Panc1 (cell line): ENCODE measurements at places on chromosomes 5 and 9.

DNA sequence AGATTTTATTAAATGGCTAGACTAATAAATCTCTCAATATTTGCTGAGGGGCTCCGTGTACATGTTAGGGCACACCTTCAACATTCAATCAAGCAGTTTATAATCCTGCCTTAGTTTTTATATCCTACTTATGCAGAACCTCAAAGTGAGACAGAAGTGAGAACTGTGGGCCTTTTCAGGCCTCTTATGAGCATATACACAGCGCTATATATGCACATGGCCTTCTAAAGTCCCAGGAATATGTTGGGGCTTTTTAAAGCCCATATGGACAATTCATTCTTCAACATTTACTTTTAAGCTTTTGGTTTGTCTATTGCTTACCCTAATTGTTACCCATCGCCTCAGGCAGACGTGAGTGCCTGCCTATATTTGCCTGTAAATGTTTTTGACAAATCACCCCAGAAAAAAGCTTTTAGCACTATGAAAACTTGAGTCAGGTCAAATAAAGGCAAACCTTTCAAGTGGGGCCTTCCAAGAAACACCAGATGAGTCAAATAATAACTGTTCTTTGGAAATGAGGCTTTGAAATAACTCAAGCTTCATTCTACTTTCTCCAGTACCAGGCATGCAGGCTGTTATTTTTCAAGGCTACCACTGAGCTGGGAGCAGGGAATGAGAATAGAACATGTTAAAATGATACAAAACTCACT is 58.2 kb downstream of the ESM1 start:
- DNase-seq = no peak
- H3K27ac ChIP-seq = no peak overlapping the region
- H3K36me3 ChIP-seq = no peaks in the 10 kb centered on the region
- H3K4me3 ChIP-seq = no peak overlapping the region

GRCh38 chr9:71822456-71822855 is 54.1 kb upstream of the CEMIP2 start:
- H3K27me3 ChIP-seq = no peaks in the 10 kb centered on the region
- no peak overlapping the region for H3K4me3 ChIP-seq
- DNase-seq = no peak
- no peaks in the 10 kb centered on the region for H3K36me3 ChIP-seq

DNA sequence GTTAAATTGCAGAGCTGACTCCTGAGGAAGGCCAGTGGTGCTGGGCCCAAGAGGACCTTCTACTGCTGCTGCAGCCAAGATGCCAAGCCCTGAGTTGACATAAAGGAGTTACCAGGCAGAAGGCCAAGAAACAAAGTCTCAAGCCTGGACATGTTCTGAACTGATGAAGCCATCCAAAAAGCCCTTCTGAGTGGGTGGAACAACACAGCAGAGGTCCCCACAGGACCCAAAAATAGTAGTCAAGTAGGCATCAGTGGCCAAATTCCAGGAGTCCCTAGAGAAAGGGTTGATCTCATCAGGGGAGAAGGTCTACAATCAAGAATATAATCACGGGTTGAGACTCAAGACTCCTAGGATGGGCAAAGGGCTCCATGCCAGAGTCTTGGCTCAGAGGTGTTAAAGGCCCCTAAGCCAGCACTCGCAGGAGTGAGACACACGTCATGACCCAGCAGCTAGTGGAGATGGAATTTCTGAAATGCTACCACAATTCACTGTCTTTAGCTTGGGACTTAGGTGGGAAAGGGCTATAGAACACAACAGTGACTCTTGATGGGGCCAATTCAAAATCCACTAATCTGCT is 119.7 kb downstream of the FANCC start:
- H3K36me3 ChIP-seq = no peaks in the 10 kb centered on the region
- H3K4me1 ChIP-seq = no peaks in the 10 kb centered on the region
- DNase-seq = no peak
- H3K27me3 ChIP-seq = no peaks in the 10 kb centered on the region
- H3K4me3 ChIP-seq = no peak overlapping the region
- no peak overlapping the region for H3K27ac ChIP-seq

DNA sequence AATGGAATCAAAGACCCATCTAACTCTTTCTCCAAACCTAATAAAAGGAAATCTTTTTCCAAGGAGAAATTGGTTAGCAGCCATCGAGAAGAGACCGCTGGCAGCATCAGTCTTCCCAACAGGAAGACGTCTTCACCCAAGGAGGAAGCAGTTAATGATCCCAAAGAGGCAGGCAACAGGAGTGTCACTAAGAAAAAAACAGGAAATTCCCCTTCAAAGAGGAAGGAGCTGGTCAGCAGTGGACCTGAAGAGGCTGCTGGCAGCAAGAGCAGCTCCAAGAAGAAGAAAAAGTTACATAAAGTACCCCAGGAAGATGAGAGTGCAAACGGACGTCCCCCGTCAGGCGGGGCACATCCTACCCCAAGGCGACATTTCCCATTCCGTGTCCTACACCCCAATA is 143.7 kb downstream of the ELAVL2 start:
- no peak overlapping the region for H3K4me3 ChIP-seq
- no peak for DNase-seq
- no peaks in the 10 kb centered on the region for H3K27me3 ChIP-seq
- no peak overlapping the region for H3K27ac ChIP-seq

DNA sequence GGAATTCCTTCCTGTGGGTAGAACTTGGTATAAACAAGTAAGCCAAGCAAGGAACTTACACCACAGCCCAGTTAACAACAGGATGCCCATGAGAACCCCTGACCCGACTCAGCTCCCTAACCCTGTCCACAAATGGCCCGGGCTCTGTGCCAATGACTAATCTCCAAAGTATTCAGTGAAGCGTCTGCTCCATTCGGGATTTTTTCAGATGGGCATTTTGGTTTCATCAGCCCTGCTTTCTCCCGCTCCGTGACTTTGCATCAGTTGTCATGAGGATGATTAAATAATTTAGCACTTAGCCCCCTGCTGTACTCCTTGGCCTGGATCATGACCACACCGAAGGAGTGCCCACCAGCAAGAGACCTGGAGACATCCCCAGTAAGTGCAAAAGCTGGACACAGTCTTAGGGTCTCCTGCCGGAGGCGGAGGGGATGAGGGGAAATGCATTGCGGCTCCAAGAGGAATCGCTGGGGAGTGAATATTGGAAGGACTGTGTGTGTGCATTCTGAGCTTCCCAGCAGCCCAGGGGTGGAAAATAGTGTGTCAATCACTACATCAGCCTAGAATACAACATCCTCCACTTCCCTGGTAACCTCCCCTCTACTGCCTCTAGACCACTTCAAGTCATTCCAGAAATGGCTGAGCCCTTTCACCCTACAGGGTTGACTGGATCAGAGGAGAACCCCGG is 41.4 kb upstream of the DNAH5 start:
- H3K4me3 ChIP-seq = peak overlapping the region; percentile 37
- H3K27ac ChIP-seq = peak overlapping the region; percentile 98
- H3K4me1 ChIP-seq = peaks cover 64% of the 10 kb centered on the region
- peak; percentile 84 for DNase-seq
- H3K36me3 ChIP-seq = no peaks in the 10 kb centered on the region
- no peaks in the 10 kb centered on the region for H3K27me3 ChIP-seq

GRCh38 chr9:34570376-34570775 is 19.1 kb downstream of the CNTFR start:
- no peaks in the 10 kb centered on the region for H3K4me1 ChIP-seq
- no peak for DNase-seq
- no peaks in the 10 kb centered on the region for H3K27me3 ChIP-seq
- no peak overlapping the region for H3K4me3 ChIP-seq
- H3K27ac ChIP-seq = no peak overlapping the region
- no peaks in the 10 kb centered on the region for H3K36me3 ChIP-seq

DNA sequence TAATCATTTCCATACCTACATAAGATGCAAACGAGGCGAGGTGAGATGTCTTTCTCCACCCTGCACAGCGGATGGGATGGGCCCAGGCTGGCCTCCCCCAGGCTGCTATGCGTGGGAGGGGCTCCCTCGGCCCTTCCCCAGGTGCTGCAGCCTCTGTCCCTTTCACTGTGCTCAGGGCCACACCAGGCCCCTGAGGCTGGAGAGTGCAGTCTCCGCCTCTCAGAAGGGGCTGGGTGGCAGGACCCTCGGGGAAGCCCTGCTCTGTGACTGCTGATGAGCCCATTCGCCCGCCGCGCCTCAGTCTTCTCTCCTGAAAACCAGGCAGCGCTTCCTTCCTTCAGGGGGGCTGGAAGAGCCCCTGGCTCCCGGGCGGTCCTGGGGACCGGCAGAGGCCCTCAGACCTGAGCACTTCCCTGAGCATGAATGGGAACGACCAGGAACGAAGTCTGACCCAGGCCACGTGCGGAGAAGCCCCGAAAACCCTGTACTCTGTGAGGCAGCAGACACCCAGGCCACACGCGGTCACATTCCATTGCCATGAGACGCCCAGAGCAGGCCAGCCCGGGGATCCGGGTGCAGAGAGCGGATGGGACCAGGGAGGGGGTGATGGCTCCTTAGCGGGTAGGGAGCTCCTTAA is 21.9 kb upstream of the NOTCH1 start:
- H3K36me3 ChIP-seq = no peaks in the 10 kb centered on the region
- H3K4me1 ChIP-seq = peaks cover 22% of the 10 kb centered on the region
- DNase-seq = no peak
- H3K4me3 ChIP-seq = no peak overlapping the region
- H3K27ac ChIP-seq = peak overlapping the region; percentile 61

DNA sequence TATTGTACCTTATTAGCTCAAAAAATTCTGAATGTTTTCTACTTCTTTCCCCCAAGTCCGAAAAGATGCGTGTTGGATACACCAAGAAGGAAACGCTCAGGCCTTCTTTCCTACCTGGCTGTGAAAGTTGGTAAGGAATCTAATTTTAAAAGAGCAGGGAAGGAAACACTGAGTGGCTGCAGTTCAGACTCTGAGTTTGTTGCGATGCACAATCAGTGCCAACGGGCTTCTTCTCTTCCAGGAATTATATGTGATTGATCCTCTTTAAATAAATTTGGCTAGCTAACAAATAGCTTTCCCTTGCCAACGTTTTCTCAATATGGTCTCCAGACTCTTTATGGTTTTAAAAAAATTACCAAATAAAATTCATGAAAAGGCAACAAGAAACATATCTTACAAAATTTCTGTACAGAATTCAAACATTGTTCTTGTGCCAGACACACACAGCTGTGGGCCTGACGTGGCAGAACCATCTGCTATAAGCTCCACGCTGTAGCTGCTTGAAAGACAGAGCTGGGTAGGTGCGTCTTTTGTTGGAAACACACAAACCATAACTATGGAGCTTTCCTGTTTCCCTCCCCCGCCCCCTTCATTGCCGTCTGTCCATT is 493.1 kb downstream of the ZNF608 start:
- H3K4me1 ChIP-seq = no peaks in the 10 kb centered on the region; the same call in none of the 2 replicates
- H3K27ac ChIP-seq = peak overlapping the region; percentile 9; the same call in 1 of the 2 replicates
- DNase-seq = no peak

- no peaks in the 10 kb centered on the region for H3K27me3 ChIP-seq
- no peaks in the 10 kb centered on the region for H3K36me3 ChIP-seq
- DNase-seq = no peak
- peak overlapping the region; percentile 71 for H3K27ac ChIP-seq
Observed at GRCh38 chr9:135960411-135961276, 529 bp downstream of the UBAC1 start.

- H3K36me3 ChIP-seq = no peaks in the 10 kb centered on the region
- H3K4me3 ChIP-seq = no peak overlapping the region
- no peak for DNase-seq
- H3K27me3 ChIP-seq = peaks cover 3% of the 10 kb centered on the region; the same call in 1 of the 2 replicates
Observed at GRCh38 chr5:113090336-113091106, 113.9 kb downstream of the DCP2 start.

DNA sequence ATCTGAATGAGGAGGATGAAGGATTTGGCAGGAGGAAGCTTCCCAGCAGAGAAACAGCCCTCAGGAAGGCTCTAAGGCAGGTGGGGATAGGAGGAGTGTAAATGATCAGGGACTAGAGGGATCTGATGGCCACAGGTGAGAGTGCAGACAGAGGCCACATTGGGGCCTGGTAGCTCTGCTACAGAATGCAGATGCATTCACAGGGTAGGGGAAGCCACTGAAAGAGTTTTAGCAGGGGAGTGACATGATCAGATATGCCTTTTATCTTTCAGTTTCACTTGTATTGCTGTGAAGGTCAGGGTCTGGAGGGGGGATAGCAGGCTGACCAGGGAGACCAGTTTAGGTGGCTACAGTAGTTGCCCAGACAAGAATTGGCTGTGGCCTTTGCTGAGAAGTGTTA is 3.0 kb downstream of the TXNDC15 start:
- no peak overlapping the region for H3K4me3 ChIP-seq
- H3K27me3 ChIP-seq = no peaks in the 10 kb centered on the region
- H3K27ac ChIP-seq = no peak overlapping the region

DNA sequence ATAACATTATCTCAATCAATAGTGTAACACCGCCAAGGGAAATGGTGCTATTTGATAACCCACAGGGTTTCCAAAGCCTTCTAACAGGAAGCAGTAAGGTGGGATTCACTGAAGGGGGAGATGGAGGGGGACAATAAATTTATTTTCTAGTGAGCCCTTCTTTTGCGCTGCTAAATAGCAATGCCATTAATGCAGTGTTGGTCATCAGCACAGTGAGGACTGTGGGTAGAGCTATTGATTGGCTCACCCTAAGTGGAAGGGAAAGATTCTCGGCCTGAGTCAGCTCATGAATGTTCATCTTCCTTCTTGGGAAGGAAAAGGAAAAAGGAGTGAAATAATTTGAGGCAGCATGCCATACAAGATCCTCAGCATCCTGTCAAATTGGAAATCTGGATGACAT is 25.4 kb downstream of the RGMB start:
- no peak overlapping the region for H3K4me3 ChIP-seq
- H3K27ac ChIP-seq = no peak overlapping the region
- H3K27me3 ChIP-seq = no peaks in the 10 kb centered on the region
- H3K4me1 ChIP-seq = peaks cover 10% of the 10 kb centered on the region
- no peaks in the 10 kb centered on the region for H3K36me3 ChIP-seq

DNA sequence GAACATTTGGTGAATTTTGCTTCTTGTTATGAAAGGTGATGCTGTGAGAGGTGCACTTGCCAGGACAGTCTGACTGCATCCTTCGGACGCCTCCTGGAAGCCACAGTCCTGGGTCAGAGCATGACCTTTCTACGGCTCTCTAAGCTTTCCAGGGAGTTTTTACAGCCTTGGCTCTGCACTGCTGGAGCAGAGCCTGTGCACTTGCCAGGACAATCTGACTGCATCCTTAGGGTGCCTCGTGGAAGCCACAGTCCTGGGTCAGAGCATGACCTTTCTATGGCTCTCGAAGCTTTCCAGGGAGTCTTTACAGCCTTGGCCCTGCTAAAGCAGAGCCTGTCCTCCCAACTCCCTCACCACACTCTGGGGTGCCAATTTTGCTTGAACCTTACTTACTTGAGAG is 49.6 kb downstream of the CCDC180 start:
- H3K4me3 ChIP-seq = no peak overlapping the region
- H3K27me3 ChIP-seq = no peaks in the 10 kb centered on the region
- no peak overlapping the region for H3K27ac ChIP-seq
- no peaks in the 10 kb centered on the region for H3K36me3 ChIP-seq
- DNase-seq = no peak
- H3K4me1 ChIP-seq = no peaks in the 10 kb centered on the region

- H3K27ac ChIP-seq = no peak overlapping the region
- no peaks in the 10 kb centered on the region for H3K27me3 ChIP-seq
- H3K4me1 ChIP-seq = no peaks in the 10 kb centered on the region
- DNase-seq = no peak
- H3K36me3 ChIP-seq = no peaks in the 10 kb centered on the region
Observed at GRCh38 chr5:27855491-27855890, 817.1 kb upstream of the CDH9 start.
